Activated B cell treated with CpG ODN at 0.5 μM for 24 hours (primary cell): ENCODE measurements at places on chromosomes 6 and 20.

DNA sequence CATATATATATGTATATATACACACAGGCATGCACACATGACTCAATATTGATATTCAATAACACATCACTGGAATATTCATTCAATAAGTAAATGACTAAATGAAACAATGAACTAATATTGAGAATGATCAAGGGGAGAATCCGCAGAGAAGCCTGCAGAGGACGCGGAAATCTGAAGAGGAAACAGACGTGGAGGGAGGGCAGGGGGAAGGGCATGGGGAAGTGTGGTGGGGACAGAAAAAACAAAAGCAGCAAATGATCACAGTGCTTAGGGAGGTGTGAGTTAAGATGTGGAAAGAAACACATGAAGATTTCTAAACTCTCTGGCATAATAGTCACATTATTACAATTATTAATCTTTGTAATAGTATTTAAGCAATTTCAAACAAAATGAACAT is 14.5 kb downstream of the PERP start:
- DNase-seq, result no peak

DNA sequence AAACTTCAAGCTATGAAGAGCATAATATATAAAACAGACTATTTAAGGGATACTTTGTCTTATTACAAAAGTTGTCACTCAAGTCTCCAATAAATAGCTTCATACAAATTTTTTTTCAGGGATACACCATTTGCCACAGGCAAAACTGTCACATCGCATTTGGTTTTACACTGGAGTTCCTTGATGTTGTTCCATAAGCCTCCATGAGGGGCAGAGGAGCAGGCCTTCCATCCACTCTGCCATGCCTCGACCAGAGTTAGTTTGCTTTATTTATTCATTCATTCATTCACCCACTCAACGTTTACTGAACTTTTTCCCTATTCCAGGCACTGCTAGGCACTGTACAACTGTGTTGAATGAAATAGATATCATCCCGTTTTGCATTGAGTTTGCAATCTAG is 246.6 kb downstream of the PHF3 start:
- DNase-seq, result no peak

DNA sequence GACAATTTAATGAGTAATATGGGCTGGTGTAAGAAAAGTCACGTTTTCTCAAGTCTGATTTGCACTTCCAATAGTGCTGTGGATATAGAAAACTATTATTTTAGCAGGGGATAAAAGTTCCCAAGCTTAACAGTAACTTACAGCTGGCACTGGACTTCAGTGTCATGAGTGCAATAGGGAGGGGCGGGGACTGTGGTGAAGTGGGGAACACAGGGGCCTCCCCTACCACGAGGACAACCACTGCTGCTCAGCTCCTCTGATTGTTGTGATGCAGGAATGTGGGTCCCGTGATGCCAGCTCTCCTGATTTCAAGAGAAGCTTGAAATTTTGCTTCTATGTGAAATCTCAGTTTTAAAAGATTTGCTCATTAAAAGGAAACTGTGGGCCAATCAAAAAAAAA is 24.0 kb downstream of the SLC13A3 start:
- DNase-seq, result no peak

GRCh38 chr6:104325341-104326172 is 534.2 kb downstream of the HACE1 start:
- no peak for DNase-seq

DNA sequence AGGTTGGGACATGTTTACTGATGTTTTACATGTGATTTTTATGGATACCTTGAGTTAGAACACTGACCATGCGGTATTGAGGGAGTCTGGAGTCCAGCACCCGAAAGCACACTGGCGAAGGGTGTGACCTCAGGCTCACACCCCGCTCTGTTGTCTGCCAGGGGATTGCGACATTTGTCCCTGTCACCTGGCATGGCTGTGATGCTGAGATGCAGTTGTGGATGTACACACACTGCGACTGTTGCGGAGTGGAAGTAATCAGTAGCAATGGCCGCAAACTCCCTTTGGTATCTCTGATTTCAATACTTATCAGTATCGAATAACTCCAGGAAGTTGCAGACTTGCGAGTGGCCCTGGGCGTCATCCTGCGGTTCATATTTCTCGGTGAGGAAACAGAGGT is 43.2 kb downstream of the CDH4 start:
- no peak for DNase-seq

- DNase-seq, result no peak
Measured at GRCh38 chr6:166604328-166604727, 17.9 kb upstream of the RAMACL start.

GRCh38 chr6:34496103-34496685 is 30.3 kb downstream of the PACSIN1 start:
- no peak for DNase-seq

DNA sequence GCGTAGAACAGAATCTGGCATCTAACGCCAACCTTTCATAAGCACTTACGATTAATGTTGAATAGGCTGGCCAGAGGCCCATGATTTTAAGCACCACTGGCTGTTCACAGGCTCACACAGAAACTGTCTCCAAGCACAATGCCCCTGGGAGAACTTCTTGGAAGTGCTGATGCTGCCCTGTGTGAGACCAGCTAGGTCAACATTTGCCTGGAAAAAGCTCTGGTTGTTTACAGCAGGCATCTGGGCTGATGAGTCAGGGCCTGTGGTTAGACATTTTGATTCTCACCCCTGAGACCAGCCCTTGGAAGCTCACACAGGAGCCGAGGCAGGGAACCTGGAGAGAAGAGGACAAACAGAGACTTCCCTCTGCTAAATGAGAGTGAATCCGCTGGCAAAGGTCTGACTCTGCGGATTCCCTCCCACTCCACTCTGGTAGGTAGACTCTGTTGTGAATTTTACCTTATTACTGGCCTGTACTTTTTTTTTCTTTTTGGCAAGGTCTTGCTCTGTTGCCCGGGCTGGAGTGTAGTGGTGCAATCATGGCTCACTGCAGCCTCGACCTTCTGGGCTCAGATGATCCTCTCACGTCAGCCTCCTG is 6.8 kb upstream of the SULF2 start:
- DNase-seq, result no peak
